ENCODE measurements at places on chromosomes 7 and 10. TPM values are rescaled to one million over a fixed set of nuclear protein-coding genes. Genes with fewer than 3 reads are reported as not detected.

Gene TRIM50
- not detected for total RNA-seq

Gene CYP2C18
- 0.11 TPM for total RNA-seq

Gene CHST3
- total RNA-seq: 35.6 TPM

Gene C10orf105
- not detected for total RNA-seq

Gene CPXM2
- total RNA-seq: not detected
